ENCODE measurements at places on chromosomes 12 and 14. TPM values are rescaled to one million over a fixed set of nuclear protein-coding genes. Genes with fewer than 3 reads are reported as not detected.

Gene STON2
- 178 TPM for total RNA-seq

Gene ARHGEF40
- 10.4 TPM for total RNA-seq

DNA sequence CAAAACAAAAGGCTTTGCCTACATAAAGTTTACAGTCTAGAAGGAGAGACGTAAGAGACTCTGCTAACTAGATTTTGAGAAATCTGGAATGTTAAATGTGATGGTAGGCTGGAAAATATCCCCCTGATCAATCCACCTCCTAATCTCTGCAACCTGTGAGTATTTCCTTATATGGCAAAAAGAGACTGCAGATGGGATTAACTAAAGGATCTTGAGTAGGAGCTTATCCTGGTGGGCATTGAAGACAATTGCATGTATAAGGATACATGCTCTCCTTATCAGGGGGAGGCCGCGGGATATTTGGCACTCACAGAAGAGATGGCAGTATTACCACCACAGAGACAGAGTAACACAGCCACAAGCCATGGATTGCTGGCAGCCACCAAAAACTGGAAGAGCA lies 95.2 kb downstream of the EGLN3 start:
- no peaks in the 10 kb centered on the region for H3K36me3 ChIP-seq
- no peak overlapping the region for H3K4me3 ChIP-seq
- H3K27ac ChIP-seq = no peak overlapping the region
- no peaks in the 10 kb centered on the region for H3K27me3 ChIP-seq
- H3K4me1 ChIP-seq = no peaks in the 10 kb centered on the region
- DNase-seq = no peak

DNA sequence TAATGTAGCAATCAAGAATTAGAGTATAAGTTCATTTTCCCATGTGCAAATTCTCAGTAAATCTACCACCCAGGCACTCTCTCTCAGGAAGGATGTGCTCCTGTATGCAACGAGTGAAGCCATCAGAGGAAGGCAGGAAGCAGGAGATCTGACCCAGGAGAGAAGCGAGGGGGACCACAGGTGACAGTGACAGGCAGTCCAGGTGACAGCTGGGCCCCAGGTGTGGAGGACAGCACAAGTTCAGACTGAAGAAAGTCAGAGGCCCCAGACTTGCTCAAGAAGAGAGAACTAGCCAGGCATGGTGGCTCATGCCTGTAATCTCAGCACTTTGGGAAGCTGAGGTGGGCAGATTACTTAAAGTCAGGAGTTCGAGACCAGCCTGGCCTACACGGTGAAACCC lies 13.8 kb downstream of the CLMN start:
- no peak for DNase-seq
- H3K4me1 ChIP-seq = no peaks in the 10 kb centered on the region
